ENCODE measurements at places on chromosomes 3 and 15. TPM values are rescaled to one million over a fixed set of nuclear protein-coding genes. Genes with fewer than 3 reads are reported as not detected.

Gene KLF13
- polyA plus RNA-seq, result 25.1 TPM

Gene HHATL
- not detected for polyA plus RNA-seq

Gene ISLR2
- not detected for polyA plus RNA-seq

Gene LRIG1
- polyA plus RNA-seq, result 10.4 TPM

Gene DUOX2
- polyA plus RNA-seq, result 0.06 TPM

Gene GOLGA8T
- polyA plus RNA-seq, result not detected

Gene MAP1A
- 1.1 TPM for polyA plus RNA-seq

Measured in mammary epithelial cell (primary cell).